ENCODE measurements at places on chromosomes 2 and 18.

- no peak for DNase-seq
Observed at GRCh38 chr2:199588054-199588453, 130.3 kb upstream of the SATB2 start.

GRCh38 chr2:3128786-3129185, 248.8 kb downstream of the EIPR1 start:
- DNase-seq: no peak

DNA sequence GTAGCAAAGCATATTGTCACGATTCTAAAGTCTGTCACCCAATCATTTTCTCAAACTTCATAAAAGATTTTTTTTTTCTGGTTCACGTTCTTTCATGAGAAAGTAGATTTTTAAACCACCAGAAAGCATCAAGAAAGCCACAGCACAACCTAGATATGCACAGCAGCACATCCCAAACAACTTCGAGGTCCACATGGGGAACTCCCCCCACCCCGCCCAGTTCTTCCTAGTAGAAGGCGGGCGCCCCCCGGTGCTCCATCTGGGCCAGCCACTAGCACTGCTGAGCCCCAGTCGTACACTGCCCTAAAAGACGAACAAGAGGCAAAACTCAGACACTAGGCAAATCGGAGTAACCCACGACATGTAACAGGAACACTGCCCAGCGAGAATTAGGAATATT, 15.5 kb downstream of the HDLBP start:
- no peak for DNase-seq

GRCh38 chr2:96261328-96262003, 4.3 kb downstream of the TMEM127 start:
- DNase-seq: no peak

GRCh38 chr2:202007015-202007982, 26.4 kb upstream of the FZD7 start:
- DNase-seq: no peak

- DNase-seq: no peak
Observed at GRCh38 chr2:235866373-235866772, 301.8 kb downstream of the GBX2 start.

- DNase-seq: peak; percentile 25
Observed at GRCh38 chr2:224038049-224038829, 847 bp downstream of the SERPINE2 start.

GRCh38 chr2:105886029-105886454, 141.3 kb downstream of the NCK2 start:
- DNase-seq: no peak
